ENCODE measurements at places on chromosomes 1 and 21.

DNA sequence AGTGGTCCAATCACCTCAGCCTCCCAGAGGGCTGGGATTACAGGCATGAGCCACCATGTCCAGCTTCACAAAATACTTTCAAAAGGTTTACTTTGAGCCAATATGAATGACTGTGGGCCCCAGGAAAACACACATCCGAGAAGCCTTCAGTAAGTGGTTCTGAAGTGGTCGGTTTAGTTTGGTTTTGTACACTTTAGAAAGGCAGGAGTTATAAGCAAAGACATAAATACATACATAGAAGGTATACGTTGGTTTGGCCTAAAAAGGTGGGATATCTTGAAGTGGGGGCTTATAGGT lies 3.2 kb upstream of the MIB2 start:
- DNase-seq, result no peak

DNA sequence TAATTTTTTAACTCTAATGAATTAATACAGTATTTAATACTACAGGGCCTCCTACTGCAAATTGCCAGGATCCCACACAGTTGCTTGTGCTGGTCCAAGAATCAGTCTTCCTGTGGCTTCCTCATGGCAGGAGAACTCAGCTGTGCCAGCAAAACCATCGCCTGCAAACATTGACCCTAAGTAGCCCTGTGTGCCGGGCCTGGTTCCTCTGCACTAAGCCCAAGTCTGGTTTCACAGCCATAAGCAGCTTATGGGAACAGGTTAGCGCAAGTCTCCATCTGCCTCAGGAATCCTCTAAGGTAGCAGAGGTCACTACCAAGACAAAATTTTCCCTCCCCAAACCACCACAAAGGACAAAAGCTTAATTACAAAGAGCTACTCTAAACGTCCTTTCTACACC lies 216.6 kb downstream of the PLA2G4A start:
- DNase-seq, result no peak

- no peak for DNase-seq
Observed at GRCh38 chr1:59034925-59035324, 251.1 kb upstream of the JUN start.

DNA sequence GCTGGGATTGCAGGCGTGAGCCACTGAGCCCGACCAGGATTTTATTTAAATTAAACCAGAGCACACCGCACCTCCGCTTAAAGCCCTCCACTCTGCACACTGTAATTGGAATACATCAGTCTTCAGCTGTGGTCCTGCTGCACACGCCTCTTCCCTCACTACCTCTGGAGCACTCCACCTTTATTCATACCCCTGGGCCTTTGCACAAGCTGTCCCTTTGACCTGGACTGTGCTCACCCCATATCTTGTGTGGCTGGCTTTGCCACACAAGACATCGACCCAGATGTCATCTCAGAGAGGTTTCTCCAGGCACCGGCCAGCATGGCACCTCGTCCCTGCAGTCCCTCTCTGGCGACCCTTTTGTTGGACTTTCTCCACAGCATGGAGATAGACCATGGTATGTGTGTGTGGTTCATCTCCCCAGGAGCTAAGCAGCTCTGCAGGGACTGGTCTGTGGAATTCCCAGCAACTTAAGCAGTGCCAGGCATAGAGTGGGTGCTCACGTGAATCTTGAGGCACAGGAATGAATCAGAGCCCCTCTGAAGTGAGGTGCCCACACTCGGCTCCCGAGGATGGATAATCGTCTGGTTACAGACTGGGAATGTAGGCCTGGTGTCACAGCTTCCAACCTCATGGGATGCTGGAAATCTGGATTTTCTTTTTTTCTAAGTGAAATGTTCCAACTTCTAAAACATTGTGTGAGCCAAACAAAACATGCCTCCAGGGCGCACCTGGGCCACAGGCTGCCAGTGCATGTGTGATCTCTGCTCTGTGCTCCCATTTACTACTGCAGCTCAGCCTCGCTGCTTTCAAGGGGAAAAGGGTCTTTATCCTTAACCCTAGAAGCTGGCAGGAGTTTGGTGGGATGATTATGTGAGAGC lies 61.9 kb downstream of the EVA1C start:
- no peak for DNase-seq

- DNase-seq, result no peak
Observed at GRCh38 chr1:29123887-29124365, at the start of gene TMEM200B. TMEM200B (minus strand) TSS chr1:29123903; CDS start chr1:29121828, 2,075 bp downstream.

- peak; percentile 83 for DNase-seq
Observed at GRCh38 chr1:182604175-182605164, at the start of gene RGS16. RGS16 (minus strand) TSS chr1:182604389; CDS start chr1:182604259, 130 bp downstream.

GRCh38 chr21:44913425-44914175 lies 7.1 kb downstream of the ITGB2 start:
- no peak for DNase-seq

- DNase-seq, result no peak
Observed at GRCh38 chr1:32239337-32239736, 7.7 kb upstream of the FAM167B start.

DNA sequence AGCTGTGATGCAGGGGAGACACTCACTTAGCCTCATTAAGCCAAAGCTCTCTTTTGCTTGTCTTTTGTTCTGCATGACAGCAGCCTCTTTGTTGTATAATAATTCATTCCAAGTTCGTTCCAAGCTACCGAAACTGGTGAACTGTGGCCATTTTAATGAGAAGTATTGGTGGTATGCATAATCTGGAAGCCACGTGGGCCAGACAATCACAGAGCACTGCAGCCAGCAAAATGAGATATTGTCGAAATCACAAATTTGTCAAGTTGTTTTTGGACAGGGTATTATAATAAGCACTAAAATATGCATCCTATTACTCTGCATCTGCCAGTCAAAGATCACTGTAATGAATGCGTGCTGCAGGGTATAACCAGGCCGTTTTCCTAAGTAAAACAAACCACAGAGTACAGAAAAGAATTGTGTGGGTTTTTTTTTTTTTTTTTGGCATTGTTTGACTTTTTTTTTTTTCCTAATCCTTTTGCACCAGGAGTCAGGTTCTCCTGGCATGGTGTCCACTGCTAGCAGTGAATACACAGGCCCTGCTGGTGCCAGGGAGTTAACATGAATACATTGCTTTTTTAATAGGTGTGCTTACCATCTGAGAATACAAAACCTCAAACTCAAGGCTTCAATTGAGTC lies 423.9 kb downstream of the PTBP2 start:
- no peak for DNase-seq

DNA sequence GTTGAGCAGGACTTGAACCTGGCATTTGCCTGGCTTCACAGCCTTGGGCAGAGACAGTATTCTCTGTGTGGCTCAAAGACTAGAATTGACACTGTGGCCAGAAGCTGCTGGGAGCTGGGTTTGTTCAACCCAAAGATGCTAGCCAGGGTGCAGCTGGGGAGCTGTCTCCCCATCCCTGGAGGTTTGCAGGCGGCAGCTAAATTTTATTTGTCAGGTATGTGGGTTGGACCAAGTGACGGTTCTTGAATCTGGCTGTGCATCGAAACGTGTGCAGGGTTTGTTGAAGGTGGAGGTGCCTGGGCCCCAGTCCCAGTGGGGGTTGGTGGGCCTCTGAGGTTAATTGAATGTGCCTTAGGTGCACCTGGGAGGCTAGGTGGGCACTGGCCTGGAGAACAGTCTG lies 11.8 kb downstream of the WNT4 start:
- DNase-seq, result no peak

GRCh38 chr1:229384822-229385221 lies 42.0 kb upstream of the CCSAP start:
- no peak for DNase-seq

GRCh38 chr1:152514715-152515433 lies 592 bp downstream of the CRCT1 start:
- no peak for DNase-seq

- DNase-seq, result peak; percentile 44
Observed at GRCh38 chr1:4652631-4653327, 1.6 kb upstream of the AJAP1 start.

- no peak for DNase-seq
Observed at GRCh38 chr1:183636334-183636682, 725 bp upstream of the ARPC5 start.

- DNase-seq, result no peak
Observed at GRCh38 chr21:41825216-41825615, 53.9 kb downstream of the PRDM15 start.

GRCh38 chr1:158037008-158037865 lies 43.8 kb downstream of the KIRREL1 start:
- no peak for DNase-seq

GRCh38 chr21:32336711-32337110 lies 38.1 kb downstream of the MRAP start:
- no peak for DNase-seq

- no peak for DNase-seq
Observed at GRCh38 chr21:17472182-17472581, 40.7 kb upstream of the CXADR start.

- no peak for DNase-seq
Observed at GRCh38 chr1:204322339-204322868, 37.3 kb downstream of the PLEKHA6 start.

DNA sequence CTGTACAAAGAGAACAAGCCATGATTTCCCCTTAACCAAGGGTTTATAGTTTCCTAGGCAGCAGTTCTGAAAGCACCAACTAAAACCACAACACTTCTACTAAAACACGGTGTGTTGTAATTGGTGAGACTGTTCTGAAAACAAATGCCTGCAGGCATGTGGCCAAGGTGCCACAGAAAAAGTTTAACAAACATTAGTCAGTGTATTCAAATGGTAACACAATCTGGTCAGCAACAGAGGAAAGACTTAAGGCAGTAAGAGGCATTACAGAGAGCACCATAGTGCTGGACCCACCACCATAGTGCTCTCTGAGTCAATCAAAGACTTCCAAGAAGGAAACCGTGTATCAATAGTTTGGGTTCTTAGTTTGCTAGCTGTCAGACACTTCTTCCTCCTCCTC lies 16.7 kb downstream of the SNIP1 start:
- DNase-seq, result no peak

DNA sequence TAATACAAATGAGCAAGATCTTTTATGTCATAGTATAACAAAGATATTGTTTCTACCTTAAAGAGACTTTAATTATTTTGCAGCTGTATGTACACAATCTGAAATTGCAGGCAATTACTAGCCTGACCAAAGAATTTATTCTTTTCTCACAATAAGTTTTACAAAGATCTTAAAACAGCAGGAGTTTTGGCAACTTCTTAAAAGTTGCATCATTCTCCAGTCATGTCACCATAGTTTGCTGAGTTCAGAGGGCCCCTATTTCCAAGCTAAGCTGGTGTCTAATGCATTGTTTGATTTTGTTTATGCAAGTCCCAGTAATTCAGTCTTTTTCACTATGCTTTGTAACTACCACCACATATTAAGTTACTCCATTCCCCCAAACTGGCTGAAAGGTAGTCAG lies 114.8 kb downstream of the DNAH14 start:
- DNase-seq, result no peak

DNA sequence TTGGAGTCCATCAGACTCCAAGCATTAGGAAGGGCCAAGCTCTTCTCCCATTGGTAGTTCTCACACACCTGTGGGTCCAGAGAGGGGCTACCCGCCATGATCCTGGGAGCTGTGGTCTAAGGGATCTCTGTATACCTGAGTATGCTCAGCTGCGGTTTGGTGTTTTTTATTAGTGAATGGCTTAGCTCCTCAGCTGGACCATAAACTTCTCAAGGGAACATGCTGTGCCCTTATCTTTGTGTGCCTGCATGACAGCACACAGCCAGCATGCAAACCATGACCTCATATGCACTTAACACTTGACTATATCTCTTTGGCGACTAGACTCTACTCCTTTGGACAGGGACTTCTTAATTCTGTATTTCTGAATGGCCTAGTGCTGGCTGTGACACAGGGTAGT lies 94.5 kb downstream of the CD58 start:
- no peak for DNase-seq

DNA sequence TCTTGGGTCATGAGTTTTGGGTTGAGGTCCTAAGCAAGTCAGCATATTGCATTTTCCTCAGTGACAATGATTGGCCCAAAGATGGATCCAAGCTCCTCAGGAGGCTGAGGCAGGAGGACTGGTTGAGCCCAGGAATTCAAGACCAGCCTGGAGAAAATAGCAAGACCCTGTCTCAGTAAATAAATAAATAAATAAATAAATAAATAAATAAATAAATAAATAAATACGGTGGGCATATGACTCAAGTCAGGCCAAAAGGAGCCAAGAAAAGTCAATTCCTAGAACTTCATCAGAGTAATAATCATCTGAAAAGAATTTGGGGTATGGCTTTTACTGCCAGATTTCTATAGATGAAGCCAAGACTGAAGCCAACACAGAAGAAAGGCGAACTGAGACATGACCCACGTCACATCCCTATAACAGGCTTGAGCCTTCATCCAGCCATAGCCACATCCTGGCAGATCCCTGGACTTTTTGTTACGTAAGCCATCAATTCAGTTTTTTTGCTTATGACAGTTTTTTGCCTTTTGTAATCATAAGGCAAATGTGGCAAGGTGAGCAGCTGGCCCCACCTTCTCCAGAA lies 88.5 kb upstream of the NFASC start:
- no peak for DNase-seq

- DNase-seq, result no peak
Observed at GRCh38 chr21:38039369-38039768, 123.1 kb upstream of the KCNJ6 start.

DNA sequence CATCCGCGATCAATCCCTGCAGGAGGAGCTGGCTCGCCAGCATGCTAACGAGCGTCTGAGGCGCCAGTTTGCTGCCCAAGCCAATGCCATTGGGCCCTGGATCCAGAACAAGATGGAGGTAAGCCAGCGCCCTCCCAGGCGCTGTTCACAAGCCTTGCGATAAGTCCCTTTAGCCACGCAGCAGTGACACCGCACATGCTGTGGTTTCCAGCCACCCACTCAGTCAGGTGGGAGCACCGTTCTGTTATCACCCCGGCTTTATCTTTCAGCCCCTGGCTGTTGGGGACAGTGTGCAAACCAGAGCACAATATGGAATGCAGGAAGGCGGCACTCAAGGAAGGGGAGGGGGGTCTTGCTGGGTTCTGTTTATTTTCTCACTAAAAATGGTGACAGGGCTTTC lies 41.1 kb upstream of the MTR start:
- no peak for DNase-seq

GRCh38 chr1:174800216-174800851 lies 199.4 kb upstream of the CACYBP start:
- DNase-seq, result peak; percentile 4

DNA sequence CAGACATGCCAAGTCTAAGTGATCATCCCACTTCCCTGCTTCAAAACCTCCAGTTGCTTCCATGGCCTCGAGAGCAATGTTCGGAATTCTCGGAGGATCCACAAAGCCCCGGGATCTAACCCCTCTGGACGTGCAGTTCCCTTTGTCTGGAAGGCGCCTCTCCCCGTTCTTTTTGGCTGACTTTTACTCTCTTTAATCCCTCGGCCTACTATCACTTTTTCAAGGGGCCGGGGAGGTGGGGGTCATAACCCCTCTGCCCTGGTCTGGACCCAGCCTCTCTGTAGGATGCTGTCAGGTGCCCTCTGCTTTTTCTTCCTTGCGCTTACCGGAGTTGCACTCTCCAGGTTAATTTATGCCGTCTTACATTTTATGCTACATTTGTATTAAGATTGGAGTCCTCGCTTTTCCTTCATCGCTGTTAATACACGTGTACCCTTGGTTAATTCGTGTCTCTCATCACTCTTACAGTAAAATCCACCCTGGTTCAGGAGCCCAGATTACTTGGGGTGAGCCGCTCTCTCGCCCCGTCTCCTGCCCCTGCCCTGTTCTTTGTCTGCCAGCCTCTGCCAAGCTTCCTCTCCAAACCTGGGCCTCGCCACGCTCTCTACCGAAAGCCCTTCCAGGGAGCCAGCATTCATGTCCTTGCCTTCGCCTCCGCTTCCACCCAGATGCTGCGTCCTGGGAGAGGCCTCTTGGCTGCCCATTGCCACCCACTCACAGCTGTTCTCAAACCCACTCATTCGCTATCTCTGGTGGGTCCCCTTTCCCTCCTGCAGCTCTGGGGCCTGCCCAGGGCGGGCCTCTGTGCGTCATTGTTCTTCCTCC lies 448.6 kb downstream of the CAMTA1 start:
- DNase-seq, result no peak

- no peak for DNase-seq
Observed at GRCh38 chr1:175481126-175482070, 262.0 kb downstream of the TNR start.
